Nucleus accumbens (tissue), 56 donors: ENCODE measurements at places on chromosomes 5 and 9.
A peak's percentile ranks its signal among the peaks of the same experiment; 100 is the strongest.

DNA sequence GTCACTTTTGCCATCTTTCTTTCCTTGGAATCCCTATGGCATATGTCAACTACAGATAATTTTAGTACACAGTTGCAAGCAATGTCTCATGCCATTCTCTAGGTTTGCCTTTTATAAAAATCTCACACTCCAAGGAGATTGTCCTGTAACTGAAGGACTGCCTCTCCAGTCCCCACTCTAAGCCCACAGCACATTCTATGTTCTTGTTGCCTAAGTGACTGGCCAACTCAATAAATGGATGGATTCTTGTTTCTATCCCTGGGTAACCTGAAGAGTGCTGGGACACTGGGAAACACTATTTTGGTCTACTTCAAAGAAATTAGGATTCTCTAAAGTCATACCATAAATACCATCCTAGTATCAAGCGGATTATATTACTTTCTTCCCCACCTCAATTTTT lies 145.0 kb downstream of the PLCXD3 start:
- no peak for DNase-seq

DNA sequence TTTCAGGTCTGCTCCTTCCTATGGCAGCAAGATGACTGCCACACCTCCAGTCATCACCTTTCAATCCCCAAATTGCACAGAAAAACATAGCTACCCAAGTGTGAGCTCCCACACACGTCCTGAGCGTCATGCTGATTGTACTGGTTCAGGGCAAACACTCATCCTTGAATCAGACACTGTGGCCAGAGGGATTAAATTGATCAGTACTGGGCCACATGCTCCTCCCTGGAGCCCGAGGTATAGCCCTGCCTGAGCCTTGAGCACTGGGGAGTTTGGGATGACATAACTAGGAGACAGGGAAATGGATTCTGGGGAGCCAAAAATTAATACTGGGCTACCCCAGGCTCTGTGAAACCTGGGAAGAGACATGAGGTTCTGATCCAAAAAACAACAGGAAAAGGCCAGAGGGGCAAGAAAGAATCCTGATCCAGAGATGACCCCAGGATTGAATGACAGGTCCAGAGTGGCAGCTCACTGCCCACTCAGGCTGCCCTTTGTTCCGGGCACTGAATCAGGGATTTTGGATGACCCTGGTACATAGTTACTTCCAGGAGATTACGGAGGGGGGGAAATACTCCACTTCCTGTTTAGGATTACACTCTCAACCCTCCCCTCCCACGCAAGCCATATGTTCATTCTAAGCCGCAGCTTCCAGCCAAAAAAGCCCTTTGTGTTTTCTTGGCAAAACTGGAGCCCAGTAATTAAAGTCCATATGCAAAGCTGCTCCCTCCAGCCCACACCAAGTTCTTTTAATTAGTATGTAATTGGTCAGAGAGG lies 141.6 kb upstream of the SPRY4 start:
- DNase-seq: no peak

DNA sequence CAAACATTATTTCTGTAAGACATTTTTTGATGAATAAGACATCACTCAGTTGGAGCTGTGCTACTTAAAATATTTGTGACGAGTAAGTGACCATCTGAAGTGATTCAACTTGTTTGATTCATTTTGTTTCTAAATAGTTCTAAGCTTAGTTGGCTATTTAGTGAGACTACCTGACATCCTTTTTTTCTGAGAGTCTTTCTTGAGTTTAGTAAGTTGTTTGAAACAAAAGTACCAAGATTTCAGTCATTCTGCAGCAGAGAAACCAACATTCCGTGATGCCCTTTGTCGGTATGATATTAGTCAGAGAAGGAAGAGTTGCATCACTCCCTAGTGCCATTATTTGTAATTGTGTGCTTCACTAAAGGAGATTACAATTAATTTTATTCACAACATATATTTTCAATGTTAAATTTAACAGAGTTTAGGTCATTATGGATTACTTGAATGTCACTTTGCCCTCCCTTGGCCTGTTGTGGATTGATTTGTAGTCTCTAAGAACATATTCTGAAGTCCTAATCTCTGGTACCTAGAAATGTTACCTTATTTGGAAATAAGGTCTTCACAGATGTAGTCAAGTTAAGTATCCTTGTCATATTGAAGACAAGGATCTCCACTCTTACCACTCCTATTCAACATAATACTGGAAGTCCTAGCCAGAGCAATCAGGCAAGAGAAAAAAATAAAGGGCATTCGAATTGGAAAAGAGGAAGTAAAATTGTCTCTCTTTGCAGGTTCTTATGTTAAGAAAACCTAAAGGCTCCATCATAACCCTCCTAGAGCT lies 212.2 kb downstream of the PCSK1 start:
- DNase-seq: no peak

DNA sequence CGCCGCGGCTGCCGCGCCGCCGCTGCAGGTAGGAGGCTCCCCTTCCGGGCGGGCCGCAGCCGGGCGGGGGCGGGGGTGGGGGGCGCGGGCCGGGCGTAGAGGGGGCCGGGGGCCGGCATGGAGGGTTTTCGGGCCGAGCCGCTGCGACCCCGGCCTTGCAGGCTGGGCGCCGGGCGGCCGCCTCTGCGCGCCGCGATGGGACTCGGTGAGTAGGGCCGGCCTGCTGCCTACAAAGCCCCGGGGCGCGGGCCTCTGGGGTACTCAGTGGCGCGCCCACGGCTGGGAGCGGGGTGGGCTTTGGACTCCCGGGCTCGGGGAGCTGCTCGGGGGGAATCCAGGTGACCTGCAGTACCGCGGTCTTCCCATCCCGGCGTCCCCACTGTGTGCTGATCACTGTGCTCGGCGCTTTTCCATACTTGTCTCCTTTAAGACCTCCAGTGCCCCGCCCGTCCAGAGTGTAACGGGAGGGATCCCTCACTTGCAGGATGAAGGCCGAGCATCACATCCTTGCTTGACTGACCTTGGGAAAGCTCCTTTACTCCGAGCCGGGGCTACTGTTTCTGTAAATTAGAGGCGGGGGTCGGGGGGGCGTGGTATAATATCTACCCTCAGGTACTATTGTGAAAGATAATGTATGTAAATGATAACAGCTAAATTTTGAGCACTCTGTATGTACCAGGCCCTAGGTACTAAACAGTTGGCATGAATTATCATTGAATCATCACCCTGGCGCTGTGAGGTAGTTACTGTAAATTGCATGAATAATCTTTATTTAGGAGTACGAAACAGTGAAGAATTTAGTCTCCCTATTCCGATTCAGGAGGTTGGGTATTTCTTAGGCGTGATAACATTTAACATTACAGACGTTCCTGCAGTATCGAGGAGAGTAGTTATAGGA lies 672 bp downstream of the MSANTD3 start:
- peak; percentile 65 for DNase-seq

- DNase-seq: no peak
Observed at GRCh38 chr5:118557251-118557661, 431.1 kb downstream of the DTWD2 start.

- DNase-seq: no peak
Observed at GRCh38 chr5:25646421-25647341, 1001.9 kb upstream of the CDH10 start.

DNA sequence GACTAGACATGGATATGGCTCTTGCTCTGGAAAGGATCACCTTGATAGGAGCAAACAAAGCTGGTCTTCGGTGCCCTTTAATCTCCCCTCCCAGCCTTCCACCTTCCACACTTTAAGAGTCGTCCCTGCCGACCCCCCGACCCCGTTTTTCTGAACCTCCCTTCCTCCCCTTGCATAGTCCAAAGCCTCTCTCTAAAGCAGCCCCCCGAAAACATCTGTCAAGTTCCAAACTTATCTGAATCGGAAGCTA lies 423 bp upstream of the NUP214 start:
- DNase-seq: no peak

DNA sequence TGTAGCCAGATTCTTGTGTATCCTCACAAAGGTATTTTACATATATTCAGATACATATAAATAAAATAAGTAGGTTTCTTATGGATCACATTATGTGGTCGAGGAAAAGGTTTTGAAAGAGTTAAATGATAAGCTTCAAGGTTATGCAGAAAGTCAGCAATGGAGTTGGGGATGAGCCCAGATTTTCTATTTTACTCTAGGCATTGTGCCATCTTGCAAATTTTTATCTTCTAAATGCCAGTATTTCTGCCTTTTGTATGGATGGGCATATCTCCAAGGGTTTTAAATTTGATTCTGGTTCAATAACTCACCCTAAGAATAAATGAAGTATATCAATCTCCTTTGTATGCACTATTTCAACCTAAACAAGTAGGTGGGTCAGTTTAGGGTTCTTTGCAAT lies 410.7 kb downstream of the DMRTA1 start:
- no peak for DNase-seq

DNA sequence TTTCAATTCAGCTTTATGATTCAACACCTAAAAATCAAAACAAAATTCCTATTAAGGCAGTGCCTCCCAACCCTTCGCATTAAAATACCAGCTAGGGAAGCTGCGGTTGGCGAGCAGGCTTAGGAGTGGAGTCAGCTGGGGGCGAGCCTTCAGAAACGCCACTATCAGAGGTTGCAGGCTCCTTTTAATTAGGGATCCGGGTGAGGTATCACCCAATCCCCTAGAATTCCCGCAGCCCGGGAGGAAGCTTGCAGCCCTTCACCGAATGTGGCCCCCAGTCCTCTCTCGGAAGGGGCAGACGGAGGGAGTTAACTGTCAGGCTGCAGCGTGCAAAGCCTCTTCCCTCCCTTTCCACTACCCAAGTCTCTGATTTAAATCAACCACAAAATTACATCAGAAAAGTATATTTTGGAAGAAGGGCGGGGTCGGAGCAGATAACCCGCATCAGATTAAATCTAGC lies 1.7 kb downstream of the STC2 start:
- no peak for DNase-seq

DNA sequence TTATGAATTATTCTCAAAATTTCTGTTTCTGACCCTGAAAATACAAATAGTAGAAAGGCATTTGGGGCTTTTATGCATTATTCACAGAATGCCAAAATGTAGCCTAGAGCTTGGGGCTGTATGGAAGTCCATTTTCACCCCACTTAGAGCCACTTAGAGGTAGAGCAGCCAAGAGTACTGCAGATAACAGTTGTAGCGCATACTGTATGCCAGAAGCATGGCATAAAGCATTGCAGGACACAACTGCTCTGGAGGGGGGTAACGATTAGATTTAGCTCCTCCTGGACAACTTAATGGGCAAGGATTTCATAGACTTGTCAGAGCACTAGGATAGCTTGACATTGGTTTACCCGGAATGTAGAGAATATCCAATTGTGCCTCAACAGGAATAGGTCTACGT lies 15.7 kb downstream of the SLC31A1 start:
- no peak for DNase-seq

DNA sequence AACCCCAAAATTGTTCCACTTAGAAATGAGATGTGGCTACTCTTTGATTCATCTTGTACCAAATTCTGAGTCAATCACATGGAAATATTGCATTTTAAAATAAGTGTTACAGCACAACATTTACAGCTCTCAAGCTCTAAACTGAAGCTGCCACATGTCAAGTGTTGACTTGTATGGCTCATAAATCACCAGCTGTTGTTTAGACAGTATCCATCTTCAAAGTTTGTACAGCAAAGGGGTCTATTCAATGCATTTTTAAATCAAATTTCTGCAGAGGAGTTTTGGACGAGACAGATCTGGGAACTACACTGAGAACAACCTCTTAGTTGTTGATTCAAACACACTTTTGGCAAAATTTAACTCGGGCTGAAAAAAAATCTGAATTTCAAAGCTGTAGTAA lies 31.4 kb downstream of the CHSY3 start:
- DNase-seq: no peak

- no peak for DNase-seq
Observed at GRCh38 chr5:115847290-115847689, 5.6 kb downstream of the AP3S1 start.

DNA sequence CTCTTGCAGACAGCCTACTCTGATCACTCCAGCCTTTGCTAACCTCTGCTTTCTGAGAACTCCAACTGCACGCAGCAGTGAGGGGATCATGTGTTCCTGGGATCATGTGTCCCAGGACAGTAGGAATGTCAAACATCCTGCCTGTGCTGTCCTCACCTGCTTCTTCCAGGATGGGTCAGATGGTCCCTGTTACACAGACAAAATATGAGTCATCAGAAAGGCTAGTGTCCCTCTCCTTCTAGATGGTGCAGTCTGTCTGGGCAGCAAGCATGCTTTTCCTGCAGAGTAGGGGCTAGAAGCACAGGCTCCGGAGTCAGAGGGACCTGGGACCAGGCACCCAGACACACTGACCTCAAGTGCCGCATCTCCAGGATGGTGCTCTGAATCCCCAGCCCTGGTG lies 20.1 kb upstream of the SLC25A48 start:
- DNase-seq: no peak

DNA sequence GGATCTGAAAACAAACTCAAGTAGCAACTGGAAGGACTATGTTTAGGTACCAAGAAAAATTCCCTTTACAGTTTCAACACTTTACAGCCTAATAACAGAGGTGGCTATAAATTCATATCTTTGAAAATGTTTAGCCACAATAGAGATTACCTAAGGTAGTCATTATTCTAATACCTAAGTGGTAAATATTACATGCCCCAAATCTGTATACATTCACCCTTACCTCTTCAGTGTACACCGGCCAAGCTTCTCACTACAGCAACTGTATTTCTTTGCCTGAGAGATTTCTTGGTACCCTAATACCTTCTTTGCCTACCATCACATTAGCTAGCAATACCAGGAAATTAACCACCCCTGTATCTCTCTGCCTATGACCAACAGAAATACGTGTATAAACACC lies 154.0 kb downstream of the RFX3 start:
- DNase-seq: no peak

GRCh38 chr9:106920701-106921283 lies 57.8 kb downstream of the ZNF462 start:
- peak; percentile 28 for DNase-seq

GRCh38 chr5:74541381-74541781 lies 99.1 kb downstream of the ENC1 start:
- DNase-seq: no peak

GRCh38 chr5:118653872-118654271 lies 334.5 kb downstream of the DTWD2 start:
- no peak for DNase-seq

- DNase-seq: no peak
Observed at GRCh38 chr9:76358628-76359280, 35.5 kb downstream of the RFK start.

GRCh38 chr9:88926781-88927505 lies 64.3 kb upstream of the S1PR3 start:
- DNase-seq: no peak

DNA sequence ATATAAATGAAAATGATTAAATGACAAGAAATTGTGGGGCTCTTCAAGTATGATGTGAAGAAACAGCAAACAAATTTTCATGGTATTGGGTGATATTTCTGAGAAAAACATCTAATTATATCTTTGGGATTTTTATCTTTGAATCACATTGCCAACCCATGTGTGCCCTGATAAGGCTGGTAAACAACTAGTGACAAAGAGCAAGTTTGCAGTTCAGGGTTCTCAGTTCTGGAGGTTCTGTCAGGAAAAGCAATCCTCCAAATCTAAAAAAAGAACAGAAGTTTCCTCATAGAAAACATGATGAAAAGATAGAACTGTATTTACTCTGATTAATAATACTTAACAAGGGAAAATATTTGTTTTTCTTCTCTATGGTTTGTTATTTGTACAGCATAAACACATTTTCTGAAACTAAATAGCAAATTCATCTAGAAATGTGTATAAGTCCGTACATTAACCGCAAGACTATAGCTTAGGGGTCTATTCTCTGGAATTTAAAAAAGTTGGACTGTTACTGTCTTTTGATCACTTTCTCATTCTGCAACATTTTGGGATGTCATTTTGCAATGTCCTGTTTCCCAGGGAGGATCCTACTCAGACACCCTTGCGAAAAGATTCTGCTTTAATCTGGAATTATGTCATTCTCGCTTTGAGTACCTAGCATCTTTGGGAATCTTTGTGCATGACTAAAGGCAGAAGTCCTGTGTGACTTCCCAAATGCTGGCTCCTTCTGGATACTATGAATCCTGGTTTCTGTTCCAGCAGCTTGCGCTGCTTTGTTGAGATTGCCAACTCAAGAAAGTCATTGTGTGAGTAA lies 308.5 kb downstream of the ADGRV1 start:
- no peak for DNase-seq
